T-helper 17 cell (primary cell): ENCODE measurements at places on chromosomes 12 and 14.

GRCh38 chr12:49901026-49901425, 2.7 kb downstream of the FAIM2 start:
- no peak for DNase-seq

DNA sequence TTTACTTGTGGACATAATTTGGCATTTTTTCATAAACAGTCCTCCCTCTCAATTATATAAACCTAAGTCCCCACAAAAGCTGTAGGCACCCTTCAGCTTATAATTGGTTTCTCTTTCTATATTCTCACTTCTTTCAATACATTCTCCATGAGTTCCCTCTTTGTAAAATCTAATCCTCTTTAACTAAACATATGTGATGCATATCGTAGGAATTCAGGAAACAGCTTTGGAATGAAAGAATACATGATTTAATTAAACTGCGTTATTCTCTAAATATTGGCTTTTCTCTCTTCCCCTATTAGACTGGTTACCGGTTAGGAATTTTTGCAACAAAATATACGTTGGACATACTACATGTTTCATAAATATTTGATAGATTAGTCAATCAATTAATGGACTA, 1122.6 kb downstream of the FLRT2 start:
- DNase-seq: no peak

GRCh38 chr14:74637178-74637550, 25.1 kb upstream of the LTBP2 start:
- no peak for DNase-seq

DNA sequence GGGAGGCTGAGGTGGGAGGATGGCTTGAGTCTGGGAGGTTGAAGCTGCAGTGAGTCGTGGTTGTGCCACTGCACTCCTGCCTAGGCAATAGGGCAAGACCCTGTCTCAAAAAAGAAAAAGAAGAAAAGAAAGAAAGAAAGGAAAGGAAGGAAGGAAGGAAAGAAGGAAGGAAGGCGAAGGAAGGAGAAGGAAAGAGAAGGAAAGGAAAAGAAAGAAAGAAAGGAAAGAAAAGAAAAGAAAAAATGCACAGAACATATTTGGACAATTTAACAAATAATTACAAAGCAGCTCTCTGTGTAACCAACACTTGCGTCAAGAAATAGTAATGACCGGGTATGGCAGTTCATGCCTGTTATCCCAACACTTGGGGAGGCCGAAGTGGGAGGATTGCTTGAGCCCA, 35.8 kb upstream of the PTGR2 start:
- no peak for DNase-seq

DNA sequence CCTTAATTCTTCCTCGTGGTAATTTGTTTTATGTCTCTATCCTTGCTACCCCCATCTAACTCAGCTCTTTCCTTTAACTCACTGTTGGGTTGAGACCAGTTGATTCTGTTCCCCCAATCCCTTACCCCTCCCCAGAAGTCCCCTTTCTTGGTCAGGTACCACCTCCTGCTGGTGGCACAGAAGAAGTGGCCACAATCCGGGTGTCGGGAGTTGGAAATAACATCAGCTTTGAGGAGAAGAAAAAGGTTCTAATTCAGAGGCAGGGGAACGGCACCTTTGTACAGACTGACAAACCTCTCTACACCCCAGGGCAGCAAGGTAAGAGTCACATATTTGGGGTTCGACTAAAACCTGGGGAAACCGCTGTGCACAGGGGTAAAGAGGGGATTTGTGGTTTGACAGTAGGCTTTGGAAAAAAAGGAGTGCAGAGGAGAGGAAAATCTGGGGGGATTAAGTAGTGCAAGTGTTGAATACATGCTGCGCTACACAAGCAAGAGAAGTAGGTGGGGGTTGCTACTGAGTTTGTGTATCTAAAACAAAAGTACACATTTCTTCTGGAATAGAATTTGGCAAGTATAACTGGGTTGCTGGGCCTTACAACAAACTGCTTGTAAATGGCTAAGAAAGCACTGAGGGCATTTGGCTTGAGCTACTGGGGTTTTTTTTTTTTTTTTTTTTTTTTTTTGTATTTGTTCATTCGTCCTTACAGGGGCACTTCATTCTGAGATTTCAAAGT, 1.3 kb downstream of the A2ML1 start:
- DNase-seq: no peak

GRCh38 chr12:68235576-68235975, 10.0 kb upstream of the IL26 start:
- no peak for DNase-seq

GRCh38 chr12:112517730-112518364, 99.1 kb downstream of the PTPN11 start:
- DNase-seq: no peak

DNA sequence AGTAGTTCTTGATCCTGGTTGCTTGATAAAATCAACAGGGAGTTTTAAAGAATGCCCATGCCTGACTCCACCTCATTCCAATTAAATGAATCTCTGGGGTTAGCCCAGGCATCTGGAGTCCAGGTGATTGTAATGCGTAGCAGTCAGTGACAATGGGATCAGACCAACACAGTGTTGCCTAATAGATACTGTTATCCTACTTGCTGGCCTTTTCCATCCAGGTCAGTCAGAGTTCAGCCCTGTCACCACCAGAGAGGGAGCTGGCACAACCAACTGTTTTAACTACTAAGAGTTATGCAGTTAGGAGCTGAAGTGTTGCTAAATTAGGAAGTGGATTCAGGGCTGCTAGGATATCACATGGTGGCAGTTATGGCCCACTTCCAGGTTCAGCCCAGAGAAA, 107.1 kb downstream of the GPR135 start:
- no peak for DNase-seq

GRCh38 chr12:112937741-112938719, at the start of gene OAS3:
Gene OAS3, plus strand, starts transcription at chr12:112938474. Its CDS starts 57 bp downstream, at chr12:112938531.
- peak; percentile 66 for DNase-seq

- no peak for DNase-seq
Observed at GRCh38 chr14:33362934-33363333, 424.3 kb downstream of the NPAS3 start.

- no peak for DNase-seq
Observed at GRCh38 chr14:96461950-96462798, 40.0 kb upstream of the PAPOLA start.

- DNase-seq: no peak
Observed at GRCh38 chr14:47422191-47422590, 253.2 kb downstream of the MDGA2 start.

- DNase-seq: no peak
Observed at GRCh38 chr12:102120886-102121285, 903 bp downstream of the PARPBP start.

GRCh38 chr14:91186515-91187066, 57.9 kb downstream of the GPR68 start:
- no peak for DNase-seq

- DNase-seq: no peak
Observed at GRCh38 chr12:3961591-3961990, 88.4 kb upstream of the PARP11 start.

GRCh38 chr12:52020539-52021336, 14.0 kb downstream of the TAMALIN start:
- DNase-seq: peak; percentile 41

DNA sequence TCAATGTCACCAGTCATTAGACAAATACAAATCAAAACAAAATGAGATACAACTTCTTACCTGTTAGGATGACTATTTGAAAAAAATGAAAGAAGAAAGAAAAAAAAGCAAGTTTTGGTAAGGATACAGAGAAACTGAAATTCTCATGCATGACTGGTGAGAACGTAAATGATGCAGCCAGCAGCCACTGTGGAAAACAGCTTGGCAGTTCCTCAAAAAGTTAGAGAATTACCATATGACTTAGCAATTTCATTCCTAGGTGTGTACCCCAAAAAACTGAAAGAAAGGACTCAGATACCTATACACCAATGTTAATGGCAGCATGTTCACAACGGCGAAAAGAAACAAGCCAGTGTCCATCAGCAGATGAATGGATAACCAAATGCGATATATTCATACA, 26.6 kb downstream of the NINJ2 start:
- DNase-seq: no peak

- DNase-seq: no peak
Observed at GRCh38 chr14:43438056-43438455, 1069.0 kb downstream of the FSCB start.

- no peak for DNase-seq
Observed at GRCh38 chr12:75585330-75585729, 73.9 kb upstream of the KRR1 start.

GRCh38 chr14:36521598-36522345, 1.7 kb upstream of the NKX2-1 start:
- DNase-seq: no peak

GRCh38 chr14:54936816-54937215, 34.2 kb upstream of the GCH1 start:
- no peak for DNase-seq
